ENCODE measurements at places on chromosomes 1 and 21.

DNA sequence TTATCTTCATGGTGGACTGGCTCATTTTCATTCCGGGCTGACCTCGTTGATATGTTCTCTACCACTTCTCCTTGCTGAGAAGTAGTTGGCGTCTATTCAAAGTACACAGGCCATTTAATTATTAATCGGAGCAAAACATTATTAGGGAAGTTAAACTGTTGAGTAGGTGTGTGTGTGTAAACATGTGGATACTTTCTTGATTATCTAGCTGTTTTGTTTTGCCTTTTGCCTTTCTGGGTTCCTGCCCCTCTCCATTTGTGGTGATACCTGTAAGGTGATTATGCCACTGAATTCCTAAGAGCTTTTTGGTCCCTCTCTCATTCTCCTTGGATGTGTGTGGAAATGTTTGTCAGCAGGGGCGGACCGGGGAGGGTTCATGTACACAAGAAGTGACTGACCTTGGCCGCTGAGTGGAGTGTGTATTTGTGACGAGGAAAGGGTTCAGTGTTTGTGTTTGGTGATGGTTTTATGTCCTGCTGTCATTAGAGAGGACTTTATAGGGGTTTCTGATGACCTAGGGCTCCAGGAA lies 56.6 kb upstream of the PPP2R5A start:
- no peak for DNase-seq

DNA sequence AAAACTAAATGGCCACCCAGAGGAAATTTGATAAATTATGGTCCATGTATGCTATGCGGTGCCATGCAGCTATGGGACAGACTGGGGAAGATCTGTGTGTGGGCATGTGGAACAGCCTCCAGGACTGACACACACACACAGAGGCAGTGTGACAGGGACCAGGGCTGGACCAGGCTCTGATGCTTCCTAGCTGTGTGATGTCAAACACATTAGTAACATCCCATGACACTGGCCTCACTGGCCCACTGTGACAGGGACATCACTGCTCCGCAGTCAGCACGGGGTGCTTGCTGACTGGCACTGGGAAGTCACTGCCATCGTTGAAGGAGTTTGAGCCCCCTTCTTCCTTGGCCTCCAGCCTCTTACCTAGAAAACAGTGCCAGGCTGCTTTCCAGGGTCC lies 13.9 kb downstream of the RAP1GAP start:
- DNase-seq, result no peak

- no peak for DNase-seq
Observed at GRCh38 chr1:24990779-24991641, 60.9 kb upstream of the RUNX3 start.

- no peak for DNase-seq
Observed at GRCh38 chr1:115654125-115654524, 12.4 kb downstream of the VANGL1 start.

DNA sequence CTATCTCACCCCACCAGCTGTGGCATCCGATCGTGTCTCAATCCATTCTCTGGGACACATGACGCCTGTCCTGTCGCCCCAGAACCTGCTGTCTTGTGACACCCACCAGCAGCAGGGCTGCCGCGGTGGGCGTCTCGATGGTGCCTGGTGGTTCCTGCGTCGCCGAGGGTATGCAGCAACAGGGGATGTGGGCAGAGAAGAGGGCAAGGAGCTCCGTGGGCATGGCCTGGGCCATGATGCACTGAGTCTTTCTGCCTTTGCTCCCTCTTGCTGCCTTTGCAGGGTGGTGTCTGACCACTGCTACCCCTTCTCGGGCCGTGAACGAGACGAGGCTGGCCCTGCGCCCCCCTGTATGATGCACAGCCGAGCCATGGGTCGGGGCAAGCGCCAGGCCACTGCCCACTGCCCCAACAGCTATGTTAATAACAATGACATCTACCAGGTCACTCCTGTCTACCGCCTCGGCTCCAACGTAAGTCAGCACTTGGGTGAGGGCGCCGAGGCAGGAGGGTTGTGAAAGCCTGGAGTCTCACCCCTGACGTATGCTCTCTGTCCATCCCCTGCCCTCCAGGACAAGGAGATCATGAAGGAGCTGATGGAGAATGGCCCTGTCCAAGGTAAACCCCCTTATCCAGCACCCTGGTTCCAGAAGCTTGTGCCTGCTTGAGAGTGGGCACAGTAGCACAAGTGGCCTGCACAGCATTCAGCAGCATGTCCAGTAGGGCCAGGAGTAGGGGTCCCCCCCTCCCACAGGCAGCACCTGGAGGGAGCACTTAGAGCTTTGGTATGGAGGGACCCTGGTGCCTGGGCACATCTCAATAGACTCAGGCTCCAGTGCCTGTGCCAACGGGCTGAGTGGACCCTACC lies 8.8 kb downstream of the TINAGL1 start:
- DNase-seq, result no peak

- no peak for DNase-seq
Observed at GRCh38 chr1:64173336-64173940, 30.0 kb upstream of the UBE2U start.

GRCh38 chr1:202623075-202623474 lies 87.2 kb downstream of the SYT2 start:
- no peak for DNase-seq

DNA sequence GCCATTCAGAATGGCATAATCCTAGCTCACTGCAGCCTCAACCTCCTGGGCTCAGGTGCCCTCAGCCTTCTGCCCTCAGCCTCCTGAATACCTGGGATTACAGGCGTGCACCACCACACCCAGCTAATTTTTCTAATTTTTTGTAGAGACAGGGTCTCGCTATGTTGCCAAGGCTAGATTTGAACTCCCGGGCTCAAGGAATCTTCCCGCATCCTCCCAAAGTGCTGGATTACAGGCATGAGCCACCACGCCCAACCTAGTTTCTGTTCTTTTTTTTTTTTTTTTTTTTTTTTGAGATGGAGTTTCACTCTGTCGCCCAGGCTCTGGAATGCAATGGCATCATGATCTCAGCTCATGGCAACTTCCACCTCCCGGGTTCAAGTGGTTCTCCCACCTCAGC lies 108.9 kb downstream of the LACTBL1 start:
- no peak for DNase-seq

DNA sequence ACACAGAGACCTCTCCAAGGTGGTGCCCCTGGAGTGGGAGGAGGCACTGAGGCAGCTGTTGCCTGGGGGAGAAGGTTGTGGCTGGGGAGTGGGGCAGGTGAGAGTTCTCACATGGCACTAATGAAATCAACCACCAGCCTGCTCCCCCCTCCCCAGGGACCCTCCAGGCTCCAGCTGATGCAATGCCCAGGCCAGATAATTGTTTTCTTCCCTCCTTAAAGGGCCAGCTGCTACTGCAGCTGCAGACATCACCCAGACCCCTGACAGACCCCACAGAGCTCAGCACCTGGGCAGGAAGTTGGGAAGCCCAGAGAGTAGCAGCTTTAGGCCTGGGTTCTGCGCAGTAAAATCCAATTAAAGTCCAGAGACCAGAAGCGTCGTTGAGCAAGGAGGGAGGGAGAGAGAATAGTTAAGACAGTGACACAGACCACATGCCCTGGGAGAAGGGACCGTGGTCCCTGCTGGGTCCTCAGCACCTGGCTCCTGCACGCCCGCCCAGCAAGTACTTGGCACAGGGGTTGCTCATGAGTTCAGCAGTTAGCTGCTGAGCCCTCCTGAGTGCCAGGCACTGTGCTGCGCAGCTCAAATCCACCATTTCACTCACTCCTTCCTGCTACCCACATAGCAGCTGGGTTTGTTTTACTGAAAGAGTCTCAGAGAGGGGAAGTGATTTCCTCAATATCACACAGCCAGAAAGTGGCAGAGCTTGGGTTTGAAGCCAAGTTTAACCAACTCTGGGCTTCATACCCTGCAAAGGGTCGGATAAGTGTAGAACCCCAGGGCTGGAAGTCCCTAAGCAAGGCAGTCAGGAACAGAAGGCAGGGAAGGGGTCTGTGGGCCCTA lies 1.9 kb downstream of the RIMS3 start:
- no peak for DNase-seq

GRCh38 chr1:34378968-34379856 lies 202.5 kb downstream of the C1orf94 start:
- DNase-seq, result no peak

GRCh38 chr1:167529829-167530474 lies 11.6 kb upstream of the CD247 start:
- DNase-seq, result no peak

DNA sequence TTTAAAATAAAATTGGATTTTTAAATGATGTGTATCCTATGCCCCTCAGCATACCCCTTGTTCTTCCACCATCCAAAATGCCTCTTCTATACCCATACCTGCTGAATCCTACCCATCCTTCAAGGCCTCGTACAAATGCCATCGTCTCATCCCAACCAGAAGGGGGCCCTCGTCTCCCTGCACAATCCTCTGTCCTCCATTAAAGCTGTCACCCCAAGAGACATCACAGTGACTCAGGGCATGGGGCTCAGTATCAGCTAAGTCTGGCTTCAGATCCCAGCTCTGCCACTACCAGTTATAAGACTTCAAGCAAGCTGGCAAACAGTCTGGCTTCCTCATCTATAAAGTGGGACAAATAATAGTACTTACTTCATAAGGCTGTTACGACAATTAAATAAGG lies 23.8 kb downstream of the IGFN1 start:
- no peak for DNase-seq

GRCh38 chr1:68828013-68828412 lies 331.1 kb upstream of the DEPDC1 start:
- DNase-seq, result no peak

DNA sequence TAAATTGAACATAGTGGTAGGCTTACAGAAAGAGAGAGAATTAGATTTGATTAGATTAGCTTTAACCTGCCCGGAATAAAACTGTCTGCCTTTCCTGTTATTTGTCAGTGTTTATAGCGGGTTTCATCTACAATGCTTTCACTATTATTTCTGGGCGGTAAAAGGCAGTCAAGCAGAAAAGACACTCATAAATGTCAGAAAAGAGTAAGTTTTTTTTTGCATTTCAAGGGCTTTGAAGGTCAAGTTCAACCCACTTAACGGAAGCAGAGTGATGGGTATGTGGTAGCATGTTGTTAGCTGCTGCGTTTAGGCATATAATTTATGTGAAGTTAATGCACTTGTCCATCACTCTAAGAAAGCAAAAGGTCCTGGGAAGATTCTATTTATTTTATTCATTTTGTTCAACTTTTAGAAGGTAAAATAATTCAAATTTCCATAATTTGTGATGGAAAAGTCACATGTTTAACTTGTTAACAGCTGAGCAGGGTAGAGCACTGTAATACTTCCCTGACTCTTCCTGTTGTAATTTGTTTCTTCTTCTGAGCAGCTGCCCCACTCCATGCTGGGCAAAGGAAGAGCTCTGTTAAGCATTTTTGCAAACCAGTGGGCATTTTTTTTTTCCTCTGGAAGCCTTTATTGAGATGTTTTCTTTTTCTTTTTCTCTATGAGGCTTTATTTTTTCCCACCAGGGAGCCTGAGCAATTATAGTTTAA lies 220.1 kb downstream of the ST6GALNAC3 start:
- no peak for DNase-seq

- no peak for DNase-seq
Observed at GRCh38 chr1:104807590-104807989, 1057.9 kb downstream of the AMY1C start.

GRCh38 chr1:196563768-196564167 lies 44.5 kb downstream of the KCNT2 start:
- no peak for DNase-seq

GRCh38 chr1:90840352-90840751 lies 123.2 kb upstream of the BARHL2 start:
- no peak for DNase-seq

DNA sequence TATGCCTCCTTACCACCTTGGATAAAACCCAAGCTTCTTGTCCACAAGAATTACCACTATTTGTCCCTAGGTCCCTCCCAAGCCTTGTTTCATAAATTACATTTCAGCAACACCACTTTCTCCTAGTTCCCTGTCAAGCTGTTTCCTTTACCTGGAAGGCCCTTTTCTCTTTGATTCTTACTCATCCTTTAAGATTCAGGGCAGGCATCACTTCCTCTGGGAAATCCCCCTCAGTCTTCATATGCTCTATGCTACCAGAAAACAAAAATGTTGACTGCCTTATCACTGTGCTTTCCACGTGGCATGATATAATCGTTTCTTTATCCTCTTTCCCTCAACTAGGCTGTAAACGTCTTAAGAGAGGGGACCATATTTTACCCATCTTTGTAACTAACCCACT lies 102.7 kb downstream of the LYST start:
- DNase-seq, result no peak

- DNase-seq, result no peak
Observed at GRCh38 chr1:8398677-8399076, 80.8 kb downstream of the SLC45A1 start.

DNA sequence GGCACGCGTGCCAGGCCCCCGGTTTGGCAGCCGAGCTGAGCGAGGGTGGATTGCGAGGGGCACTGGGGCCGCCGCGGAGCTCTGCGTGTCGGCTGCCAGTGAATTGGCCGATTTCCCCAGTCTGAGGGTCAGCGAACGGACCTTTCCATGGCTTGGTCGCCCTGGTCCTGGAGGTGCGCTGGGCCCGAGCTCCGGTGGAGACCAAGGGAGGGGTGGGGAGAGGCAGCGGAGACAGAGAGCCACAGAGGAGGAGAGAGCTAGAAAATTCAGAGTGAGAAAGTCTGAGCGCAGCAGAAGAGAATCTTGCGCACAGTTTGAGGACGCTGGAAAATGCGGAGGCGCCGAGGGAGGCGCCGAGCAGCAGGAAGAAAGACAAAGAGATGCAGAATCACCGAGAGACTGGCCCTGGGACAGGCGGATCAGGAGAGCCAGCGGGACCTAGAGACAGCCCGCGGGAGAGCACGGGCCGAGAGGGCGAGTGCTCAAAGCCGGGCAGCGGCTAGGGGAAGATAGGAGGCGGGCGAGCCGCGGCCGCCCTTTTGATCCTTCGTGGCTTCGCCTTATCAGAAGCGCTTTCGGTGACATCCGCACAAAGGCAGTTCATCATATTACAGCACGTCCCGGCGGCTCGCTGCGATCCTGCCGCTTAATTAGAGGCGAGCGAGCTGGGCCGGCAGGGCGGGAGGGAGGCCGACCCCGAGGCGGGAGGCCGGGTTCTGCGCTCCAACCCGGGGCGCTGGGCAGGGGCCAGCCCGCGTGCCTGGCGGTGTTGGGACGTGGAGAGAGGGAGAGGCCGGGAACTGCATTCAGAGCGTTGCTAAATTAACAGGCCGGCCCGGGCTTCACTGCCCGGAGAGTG lies 12.7 kb downstream of the PAX7 start:
- DNase-seq, result no peak

GRCh38 chr1:232924874-232925273 lies 25.5 kb upstream of the NTPCR start:
- DNase-seq, result no peak

DNA sequence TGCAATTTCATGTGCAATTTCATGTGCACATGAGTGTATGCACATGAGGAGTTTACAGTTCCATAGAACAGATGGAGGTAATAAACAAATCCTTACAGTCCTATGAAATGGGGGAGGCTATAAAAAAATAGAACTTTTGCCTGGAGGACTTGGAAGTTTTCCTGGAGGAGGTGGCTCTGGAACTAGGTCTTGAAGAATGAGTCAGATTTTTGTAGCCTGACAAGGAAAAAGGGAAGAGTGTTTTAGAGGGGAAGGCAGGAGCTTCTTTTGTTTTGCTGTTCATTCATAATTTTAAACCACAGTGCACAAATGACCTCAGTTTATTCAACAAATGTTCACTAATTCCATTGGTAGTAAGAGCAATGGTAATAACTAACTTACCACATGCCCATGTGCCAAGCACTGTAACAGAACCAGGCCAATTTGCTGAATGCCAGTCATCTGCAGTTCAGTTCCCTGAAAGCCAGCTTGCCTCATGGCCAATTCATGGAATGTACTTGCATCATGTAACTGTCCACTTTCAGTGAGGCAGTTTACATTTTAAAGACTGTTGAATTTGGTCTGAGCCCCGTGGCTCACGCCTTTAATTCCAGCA lies 2.7 kb downstream of the DIO1 start:
- DNase-seq, result no peak

Data from stimulated activated CD4-positive, alpha-beta T cell treated with anti-CD3 and anti-CD28 coated beads, Interleukin-1b, Interleukin-23, amount 100 ng/mL, for 1 hour (primary cell).